ENCODE measurements at places on chromosomes 6 and 20.

DNA sequence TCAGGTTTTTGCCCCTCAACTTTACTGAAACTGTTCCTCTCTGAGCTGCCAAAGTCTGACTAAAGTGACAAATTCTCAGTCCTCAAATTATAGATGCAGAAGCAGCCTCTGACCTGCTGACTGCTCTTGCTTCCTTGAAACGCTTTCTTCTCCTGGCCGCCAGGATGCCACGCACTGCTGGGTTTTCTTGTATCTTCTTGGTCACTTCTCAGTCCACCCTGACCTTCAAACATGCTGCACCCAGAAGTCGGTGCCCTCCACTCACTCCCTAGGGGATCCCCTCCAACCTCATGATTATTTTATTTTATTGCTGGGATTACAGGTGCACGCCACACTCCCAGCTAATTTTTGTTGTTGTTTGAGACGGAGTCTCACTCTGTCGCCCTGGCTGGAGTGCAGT lies 24.7 kb downstream of the SYNJ2 start:
- DNase-seq = peak; percentile 11

GRCh38 chr6:13667655-13668054 lies 44.0 kb downstream of the RANBP9 start:
- DNase-seq = no peak

DNA sequence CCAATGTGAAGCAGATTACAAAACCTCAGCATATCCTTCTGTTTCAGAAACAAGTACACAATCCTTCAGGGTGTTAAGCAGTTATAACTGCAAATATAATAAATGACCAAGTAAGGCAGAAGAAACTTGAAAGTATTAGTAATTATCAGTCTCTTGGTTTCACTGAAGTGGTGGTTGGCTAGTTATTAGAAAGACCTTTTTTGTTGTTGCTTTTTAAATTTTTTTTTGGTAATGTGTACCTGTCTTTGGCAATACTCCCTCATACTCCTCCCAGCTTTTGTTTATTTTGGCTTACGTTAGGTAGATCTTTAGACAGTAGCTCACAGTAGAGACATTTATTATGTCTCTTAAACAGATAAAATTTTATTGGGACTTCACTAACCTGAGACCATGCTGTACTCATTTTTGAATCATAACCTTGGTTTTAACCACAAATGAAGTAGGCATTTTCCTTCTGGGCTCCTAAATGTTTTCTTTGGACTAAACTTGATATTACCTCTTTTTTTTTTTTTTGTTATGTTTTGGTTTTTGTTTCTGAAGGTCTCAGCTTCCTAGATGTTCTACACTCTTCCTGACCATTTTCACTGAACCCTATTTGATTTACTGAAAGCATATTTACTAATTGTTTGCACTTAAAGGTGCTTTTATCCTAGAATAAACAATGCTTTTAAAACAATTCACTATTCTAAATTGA lies 6.4 kb downstream of the CD2AP start:
- DNase-seq = no peak

DNA sequence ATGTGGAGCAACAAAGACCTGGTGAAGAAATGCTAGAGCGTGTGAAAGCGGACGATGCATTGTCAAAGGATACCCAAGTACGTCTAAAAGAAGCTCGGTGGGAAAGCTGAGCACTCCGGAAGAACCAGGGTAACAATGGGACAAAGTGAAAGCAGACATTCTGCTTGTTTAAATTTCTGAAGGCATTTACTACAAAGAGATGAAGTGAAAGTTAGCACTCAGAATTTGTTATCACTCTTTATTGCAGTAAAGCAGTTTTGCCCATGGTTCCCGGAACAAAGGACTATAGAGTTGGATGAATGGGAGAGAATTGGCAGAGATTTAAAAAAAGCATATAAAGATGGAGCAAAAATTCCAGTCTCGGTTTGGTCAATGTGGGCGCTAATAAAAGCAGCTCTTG lies 12.8 kb upstream of the IRAK1BP1 start:
- DNase-seq = no peak

GRCh38 chr6:144485531-144485930 lies 200.4 kb downstream of the UTRN start:
- DNase-seq = no peak

DNA sequence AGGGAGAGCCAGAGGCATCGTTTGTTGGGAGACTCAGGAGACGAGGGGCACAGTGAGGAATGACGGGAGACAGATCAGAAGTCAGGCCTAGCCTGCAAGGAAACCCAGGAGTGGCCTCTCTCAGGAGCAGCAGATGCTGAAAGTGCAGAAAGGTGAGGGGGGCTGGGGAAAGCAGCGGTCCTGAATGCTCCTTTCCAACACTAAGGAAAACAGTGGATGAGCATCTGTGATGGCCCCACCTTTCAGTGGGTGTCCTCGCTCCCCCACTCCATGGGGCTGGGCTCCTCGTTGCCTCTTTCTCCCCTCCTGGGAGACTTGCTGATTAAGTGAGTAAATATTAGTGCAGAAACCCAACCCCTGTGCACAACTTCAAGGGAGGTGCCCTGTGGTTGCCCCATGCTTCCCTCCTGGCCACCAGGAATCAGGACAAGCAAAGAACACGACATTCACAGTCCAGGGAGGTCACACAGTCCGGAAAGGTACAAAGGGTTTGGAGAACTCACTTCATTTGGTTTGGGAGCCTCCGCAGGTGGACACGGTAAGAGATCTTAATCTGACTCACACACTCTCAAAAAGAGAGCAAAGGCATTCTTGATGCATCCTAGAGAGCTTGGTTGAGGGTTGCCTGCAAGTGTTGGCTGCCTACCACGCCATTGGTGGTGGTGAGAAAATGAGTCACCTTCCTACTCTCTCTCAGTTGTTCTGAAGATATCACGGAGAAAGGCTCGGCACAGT lies 9.7 kb upstream of the BPIFB1 start:
- peak; percentile 39 for DNase-seq

GRCh38 chr6:99789767-99790166 lies 183.1 kb downstream of the PRDM13 start:
- DNase-seq = no peak

DNA sequence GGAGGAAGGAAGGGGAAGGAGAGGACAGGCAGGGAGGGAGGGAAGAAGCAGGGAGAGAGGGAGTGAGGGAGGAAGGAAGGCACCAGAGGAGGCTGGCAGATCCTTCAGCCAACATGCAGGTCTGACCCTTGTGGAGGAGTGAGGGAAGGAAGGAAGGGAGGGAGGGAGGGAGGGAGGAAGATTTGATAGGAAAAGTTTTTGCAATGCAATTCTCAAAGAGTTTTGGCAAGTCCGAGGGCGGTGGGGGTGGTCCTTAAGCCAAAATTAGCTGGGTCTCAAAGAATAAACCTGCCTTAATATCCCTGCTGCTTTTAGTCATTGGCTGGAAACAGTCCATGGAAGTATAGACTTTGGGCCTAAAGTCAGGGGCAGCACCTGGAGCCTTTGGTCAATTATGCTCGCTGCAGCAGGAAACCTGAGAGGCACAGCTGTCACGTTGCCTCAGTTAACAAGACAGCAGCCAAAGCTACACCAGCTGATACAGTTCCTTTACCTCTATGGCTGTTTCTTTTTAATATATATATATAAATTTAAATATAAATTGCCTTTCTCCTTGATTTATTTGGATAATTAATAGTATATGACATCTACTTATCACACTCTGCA lies 115.7 kb upstream of the RALGAPA2 start:
- no peak for DNase-seq

GRCh38 chr6:169791721-169792131 lies 40.3 kb downstream of the ERMARD start:
- DNase-seq = peak; percentile 17

DNA sequence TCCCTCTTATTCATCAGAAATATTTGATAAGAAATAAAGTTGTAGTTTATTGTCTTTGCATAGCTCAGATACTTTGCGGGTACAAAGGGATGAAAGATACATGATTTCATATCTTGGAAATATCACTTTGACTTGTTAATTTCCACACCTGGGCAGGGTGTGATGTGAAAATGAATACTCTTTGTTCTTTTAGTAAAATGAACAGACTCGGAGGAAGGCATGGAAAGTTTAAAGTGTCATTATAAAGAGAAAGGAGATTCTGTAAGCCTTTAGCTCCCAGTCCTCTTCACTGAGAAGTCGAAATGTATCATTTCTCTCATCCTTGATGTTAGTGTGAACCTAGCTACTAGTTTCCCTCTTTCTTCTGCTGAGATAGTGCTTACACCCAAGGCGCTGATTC lies 36.7 kb upstream of the AKIRIN2 start:
- DNase-seq = no peak

GRCh38 chr6:161245363-161245762 lies 28.5 kb downstream of the AGPAT4 start:
- DNase-seq = no peak

GRCh38 chr20:45036044-45036755 lies 64.7 kb downstream of the KCNS1 start:
- peak; percentile 52 for DNase-seq

DNA sequence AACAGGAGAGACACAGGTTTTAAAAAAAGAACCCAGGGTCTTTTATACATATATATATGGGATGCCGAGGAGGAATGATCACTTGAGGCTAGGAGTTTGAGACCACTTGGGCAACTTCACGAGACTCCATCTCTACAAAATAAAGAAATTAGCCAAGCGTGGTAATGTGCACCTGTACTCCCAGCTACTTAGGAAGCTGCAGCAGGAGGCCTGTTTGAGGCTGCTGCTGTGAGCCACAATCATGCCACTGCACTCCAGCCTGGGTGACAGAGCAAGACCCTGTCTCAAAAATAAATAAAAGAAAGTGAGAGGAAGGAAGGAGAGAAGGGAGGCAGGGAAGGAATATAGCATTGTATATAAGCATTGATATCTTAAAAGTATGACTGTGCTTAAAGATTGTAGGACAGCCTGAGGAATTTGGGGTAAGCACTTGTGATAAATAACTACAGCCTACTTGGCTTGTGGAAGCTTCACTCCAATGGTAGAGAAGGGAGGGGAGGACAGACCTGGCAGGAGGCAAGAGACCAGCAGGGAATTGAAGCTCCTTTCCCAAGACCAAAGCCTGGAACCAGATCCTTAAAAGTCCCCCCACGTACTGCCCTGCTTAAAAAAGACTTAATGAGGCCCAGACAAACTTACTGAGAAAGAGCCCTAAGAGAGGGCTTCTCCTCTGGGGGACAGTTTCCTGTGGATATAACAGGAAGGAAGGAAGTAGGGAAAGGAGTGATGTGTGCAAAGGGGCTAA lies 2.5 kb upstream of the SNTA1 start:
- DNase-seq = no peak

GRCh38 chr6:135535989-135536414 lies 38.5 kb upstream of the AHI1 start:
- no peak for DNase-seq

- DNase-seq = no peak
Measured at GRCh38 chr20:20360464-20360863, 7.4 kb upstream of the INSM1 start.

- DNase-seq = no peak
Measured at GRCh38 chr20:23881371-23881770, 1.8 kb upstream of the CST5 start.

DNA sequence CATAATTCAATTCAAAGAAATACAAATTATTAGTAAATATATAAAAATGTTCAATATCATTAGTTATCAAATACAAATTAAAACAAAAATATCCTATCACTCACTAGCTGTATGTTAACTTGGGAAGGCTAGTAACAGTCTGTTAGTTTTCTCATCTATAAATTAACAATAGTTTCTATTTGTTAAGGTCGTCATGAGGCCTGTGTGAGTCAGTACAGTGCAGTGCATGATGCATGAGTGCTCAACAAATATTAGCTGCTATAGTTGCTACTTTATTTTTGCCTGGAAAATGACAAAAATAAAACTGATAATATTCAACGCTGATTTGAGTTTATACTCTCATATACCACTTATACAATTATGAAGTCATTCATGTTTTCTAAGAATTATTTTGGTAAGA lies 401.6 kb upstream of the RUNX2 start:
- no peak for DNase-seq

GRCh38 chr20:46139908-46140482 lies 21.9 kb downstream of the CD40 start:
- no peak for DNase-seq

DNA sequence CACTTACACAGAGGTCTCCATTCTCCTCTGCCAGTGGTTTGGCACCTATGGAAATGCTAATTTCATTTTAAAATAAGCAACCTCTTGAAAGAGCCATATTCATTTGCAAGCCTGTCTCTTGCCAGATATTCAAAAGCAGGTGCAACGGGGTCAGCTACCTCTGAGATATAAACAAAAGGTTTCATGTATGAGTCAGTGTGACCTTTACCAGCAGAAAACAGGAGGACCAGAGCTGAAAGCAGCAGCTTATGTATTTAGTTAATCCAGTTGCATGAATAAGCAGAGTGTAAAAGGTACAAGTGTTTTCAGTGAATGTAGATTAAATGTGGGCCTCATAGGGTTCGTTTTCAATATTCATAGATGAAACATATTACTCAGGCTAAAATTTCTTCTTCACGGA lies 56.0 kb downstream of the TENT5A start:
- no peak for DNase-seq

DNA sequence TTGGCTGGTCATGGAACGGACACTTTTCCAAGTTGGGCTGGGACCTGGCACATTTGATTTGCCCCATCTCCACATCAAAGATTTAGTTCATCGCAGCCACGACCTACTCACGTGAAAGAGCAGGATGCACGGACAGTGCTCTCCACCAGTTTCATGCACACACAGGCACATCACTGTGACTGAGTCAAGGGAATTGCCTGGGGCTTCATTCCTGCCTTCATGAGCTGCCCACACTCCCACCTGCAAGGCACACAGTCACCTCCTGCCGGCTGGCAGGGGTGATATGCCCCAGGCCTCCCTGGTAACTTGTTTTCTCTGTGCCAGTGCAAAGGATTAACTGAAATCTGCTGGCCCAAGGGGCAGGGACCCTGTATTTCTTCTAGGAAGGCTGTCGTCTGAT lies 23.3 kb upstream of the CST1 start:
- DNase-seq = no peak

DNA sequence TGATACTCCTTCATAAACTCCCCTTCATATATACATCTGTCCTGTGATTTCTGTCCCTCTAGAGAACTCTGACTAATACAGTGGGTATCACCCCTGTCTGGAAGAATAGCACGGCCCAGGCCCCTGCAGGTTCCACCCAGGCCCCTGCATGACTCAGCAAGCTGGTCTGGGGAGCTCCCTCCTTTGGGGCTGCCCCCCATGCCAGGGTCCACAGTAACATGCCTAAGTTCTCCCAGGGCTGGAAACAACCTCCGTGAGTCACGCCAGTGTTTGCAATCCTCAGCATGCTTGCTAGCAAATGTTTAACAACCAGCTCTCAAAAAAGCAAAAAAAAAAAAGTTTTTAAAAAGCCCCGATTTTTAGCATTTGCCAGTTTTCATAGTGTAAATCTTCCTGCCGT lies 134.3 kb upstream of the CDH4 start:
- no peak for DNase-seq

- DNase-seq = no peak
Measured at GRCh38 chr6:92117800-92118199, 1301.6 kb downstream of the EPHA7 start.

GRCh38 chr6:152310371-152310954 lies 326.7 kb downstream of the SYNE1 start:
- no peak for DNase-seq

DNA sequence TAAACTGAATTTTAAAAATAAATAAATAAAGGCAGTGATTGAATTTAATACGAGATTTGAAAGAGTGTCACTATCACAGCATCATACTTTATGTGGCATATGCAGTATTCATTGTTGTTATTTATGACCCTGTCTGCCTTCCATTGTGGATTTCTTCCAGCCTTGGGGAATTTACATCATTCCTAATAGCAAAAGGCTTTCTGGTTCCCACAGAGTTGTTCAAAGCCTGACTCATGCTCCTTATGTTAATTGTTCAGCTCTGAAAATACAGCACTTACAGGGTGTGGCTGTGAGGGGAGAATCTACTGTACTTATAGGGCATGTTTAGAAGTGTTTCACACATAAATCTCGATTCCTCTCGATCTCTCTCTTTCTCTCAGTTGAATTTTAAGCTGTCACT lies 54.4 kb downstream of the JAG1 start:
- DNase-seq = no peak
